ENCODE measurements at places on chromosomes 6 and 20.
A peak's percentile ranks its signal among the peaks of the same experiment; 100 is the strongest.

DNA sequence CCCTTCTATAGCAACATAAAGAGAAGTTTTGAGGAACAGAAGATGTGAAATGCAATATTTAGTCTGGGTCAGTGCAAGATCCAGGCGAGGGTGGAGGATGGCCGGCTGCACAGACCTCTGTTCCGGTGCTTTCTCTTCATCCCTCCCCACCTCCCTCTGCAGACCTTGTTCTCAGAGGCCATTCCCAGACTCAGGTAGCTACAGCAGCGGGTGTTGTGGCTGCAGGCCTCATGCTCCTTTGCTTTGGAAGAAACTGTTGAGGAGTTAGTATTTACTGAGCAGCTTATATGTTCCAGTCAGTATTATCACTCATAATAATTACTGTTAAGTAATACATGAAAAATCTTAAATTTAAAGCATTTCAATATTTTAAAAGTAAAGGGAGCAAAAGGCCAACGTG, 1.7 kb downstream of the BTN3A3 start:
- no peak for DNase-seq

- DNase-seq, result peak; percentile 84
Measured at GRCh38 chr20:35992713-35993335, 24.4 kb downstream of the CNBD2 start.

GRCh38 chr20:48421547-48421946, 406.3 kb downstream of the PREX1 start:
- no peak for DNase-seq

GRCh38 chr6:127376685-127377084, 33.3 kb upstream of the ECHDC1 start:
- DNase-seq, result no peak
